ENCODE measurements at places on chromosomes 4 and X.

DNA sequence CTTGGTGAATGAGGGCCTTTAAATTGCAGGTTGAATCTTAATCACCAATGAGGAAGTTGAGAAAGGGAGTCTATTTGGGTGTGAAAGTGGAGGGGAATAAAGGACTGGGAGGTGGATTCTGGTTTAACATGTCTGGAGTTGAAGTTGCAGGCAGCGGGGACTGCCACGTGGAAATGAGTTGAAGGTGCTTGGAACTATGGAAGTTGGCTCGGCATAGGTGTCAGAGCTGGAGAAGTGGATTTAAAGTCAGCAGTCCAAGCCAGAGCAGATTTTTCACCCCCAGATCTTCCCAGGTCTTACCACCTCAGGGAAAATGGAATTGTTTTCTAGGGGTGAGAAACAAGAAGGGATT lies 44.9 kb downstream of the TIGD4 start:
- DNase-seq = no peak

- no peak for DNase-seq
These were observed 48.8 kb downstream of the C4orf33 start for GRCh38 chr4:129144755-129145206.

DNA sequence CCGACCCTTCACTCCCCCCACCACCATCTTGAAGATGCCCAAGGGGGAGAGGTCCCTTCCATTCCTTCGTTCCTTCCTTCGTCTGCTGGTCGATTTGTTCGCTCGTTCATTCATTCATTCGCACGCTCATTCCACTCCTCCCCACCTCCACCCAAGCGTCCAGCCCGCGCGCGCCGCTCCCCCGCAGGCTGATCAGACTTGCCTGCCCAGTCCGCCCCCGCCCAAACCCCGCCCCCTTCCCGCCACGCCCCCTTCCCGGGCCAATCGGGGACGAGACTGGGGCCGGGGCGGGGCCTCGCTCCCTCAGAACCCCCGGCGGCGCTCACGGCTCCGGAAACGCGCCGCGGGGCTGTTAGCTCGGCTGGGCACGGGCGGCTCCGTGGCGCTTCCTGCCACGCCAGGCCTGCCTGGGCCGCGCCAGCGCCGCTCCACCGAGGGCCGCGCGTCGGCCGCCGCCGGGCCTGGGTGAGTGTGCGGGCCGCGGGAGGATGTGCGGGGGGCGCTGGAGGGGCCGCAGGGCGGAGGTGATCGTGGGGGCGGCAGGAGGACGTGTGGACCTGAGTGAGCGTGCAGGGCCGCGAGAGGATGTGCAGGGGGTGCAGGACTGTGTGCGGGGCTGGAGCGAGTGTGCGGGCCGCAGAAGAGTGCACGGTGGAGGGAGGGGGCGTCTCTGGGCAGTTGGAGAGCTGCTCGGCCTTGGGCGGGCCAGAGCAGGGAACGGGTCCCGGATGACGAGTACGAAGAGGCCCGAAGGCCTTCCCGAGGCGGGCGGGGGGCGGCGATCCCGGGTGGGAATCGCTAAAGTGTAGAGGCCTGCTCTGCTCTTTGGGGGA lies at the start of gene ZNF275:
TSS of gene ZNF275 (plus strand) at position 333 of the 833 bp plus-strand sequence. CDS start 2,527 bp downstream, outside the sequence.
- peak; percentile 83 for DNase-seq

DNA sequence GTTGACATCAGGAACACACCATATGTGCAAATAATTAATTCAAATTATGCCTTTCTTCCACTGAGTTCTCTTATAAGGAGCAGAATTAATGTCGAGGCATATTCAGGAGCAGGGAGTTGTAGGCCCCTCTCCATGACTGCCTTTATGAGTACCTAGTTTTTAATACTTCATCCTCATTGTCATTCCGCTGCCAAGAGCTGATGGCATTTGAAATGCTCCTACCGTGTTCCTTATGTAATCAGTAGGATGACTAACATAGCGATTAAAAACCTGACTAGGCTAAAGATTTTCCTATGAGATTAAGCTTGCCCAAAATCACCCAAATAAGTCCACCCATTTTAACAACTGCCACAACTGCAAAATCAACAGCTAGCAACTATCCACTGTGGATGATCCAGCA lies 220.6 kb downstream of the DHX15 start:
- no peak for DNase-seq

DNA sequence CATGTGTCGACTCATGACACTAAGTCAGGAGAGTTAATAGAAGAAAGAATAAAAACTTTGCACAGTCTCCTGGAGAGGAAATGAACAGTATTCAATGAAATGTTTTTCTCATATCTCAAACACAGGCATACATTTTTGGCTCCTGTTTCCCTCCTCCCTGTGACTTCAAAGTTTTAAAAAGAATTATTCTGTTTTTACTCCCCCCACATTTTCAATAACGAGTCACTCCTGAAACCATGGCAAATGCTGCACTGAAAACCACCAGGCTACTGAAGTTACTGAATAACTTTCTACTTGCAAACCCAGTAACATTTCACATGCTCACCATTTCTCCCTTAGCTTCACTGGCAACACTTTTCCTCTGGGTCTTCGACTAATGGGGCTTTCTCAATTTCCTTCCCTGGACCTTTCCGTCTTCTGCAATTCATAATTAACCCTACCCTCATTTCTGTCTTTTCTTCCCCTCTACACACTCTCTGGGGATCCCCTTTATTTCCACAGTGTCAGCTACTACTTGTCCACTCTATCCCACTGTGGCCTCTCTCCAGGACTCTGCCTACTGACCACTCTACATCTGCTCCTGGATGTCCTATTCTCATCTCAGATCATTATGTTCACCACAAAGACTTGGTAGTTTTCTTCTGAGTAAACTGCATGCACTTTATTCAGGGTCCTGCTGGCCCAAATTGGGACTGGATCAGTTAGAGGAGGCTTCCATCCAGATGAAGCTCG lies 225.8 kb upstream of the ETNPPL start:
- DNase-seq = no peak

DNA sequence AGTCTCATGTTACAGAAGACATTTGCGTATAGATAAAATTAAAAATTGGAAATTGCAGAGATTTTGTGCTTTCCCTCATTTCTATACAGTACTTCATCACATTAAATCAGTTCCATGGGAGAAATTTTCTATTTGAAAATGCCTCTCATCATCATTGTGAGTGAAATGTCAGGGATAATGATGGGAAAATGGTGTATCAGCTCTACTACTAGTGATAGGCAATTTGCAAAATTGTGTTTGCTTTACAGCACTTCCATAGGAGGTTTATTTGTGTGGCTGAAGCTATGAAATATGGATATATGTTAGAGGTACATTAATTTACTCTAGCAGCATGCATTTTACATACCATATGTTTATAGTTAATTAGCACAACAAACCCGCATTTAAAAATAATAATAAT lies 21.0 kb upstream of the ANAPC4 start:
- no peak for DNase-seq

DNA sequence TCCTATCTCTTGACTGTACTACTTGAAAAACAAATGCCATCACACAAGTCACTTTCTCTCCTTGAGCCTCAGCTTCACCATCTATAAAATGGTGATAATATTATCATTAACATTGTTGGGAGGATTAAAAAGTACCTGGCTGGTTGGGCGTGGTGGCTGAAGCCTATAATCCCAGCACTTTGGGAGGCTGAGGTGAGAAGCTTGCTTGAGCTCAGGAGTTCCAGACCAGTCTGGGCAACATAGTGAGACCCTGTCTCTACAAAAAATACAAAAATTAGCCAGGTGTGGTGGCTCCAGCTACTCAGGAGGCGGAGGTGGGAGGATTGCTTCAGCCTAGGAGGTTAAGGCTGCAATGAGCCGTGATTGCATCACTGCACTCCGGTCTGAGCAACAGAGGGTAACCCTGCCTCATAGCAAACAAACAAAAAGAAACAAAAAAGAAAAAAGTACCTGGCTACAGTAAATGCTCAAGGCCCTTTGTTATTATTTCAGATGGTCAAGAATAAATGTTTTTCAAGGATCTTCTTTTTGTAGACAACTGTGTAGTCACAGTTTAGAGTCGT lies 120.3 kb downstream of the CHRNA9 start:
- no peak for DNase-seq

DNA sequence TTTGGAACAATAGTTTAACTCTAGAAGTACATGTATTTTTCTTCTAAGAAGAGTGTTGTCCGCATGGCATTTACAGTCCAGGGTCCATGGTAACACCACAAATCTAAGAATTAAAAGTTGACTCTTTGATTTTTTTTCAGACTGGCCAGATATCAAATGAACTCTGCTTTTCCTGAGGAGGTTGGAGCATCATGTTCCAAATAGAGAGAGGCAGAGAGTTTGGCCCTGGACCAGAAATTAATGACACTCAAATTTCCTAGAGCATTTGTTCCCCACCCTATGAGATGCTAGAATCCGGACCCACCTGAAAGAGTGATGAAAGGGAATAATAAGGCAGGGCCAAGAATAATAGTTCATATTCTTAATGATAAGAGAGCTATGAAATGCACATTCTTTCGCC lies 47.0 kb upstream of the NAP1L5 start:
- no peak for DNase-seq

GRCh38 chr4:23931489-23931830 lies 41.6 kb upstream of the PPARGC1A start:
- DNase-seq = peak; percentile 15

DNA sequence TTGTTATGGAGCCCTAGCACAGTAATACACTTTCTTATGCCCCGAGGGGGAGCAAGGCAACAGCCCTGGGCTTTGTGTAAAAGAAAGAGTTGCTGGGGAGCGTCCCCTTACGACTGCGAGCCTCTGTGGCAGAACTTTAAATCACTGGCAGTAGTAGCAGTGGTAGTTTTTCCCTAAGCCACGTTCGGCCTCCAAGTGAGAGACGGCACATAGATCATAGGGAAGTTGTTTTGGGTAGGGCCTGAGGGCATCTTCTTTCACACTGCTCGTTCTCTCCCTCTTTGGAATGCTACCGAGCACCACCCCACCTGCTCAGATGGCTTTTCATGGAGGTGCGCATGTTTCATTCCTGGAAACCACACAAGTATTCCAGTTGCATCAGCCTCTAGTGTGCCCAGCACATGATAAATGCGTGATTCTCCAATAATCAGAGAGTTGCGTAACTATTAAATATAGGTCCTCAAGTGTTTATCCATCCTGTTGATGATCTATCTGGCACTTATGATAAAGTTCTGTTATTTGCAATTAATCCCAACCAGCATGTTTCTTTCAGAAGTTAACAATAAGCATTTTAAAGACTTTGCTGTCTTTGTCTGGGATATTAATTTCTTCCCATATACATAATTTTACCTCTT lies 7.0 kb upstream of the SYNPO2 start:
- no peak for DNase-seq

- DNase-seq = no peak
These were observed 853.8 kb downstream of the ADGRL3 start for GRCh38 chr4:62053974-62054373.

GRCh38 chr4:152590179-152591031 lies 54.5 kb upstream of the FBXW7 start:
- DNase-seq = peak; percentile 87

GRCh38 chr4:108043526-108043925 lies 53.8 kb downstream of the HADH start:
- DNase-seq = no peak

DNA sequence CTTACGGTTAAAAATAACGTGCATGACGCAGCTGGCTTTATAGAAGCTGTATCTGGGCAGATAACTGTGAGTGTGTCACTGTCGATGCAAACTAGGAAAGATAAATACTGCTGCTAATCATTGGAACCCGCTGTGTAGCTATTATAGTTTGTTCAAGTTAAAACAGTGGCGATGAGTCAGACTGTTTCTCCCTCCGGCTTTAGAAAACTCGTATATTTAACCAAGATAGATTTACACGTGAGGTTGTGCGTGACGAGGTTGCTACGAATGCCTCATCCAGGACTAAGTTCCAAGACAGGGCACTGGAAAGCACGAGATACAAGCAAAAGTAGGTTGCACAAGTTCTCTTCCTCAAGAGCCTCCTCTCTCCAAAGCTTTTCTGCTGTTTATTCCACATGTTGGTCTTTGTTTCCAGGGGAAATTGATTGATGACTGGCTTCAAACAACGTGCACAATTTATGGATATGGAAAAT lies 270.7 kb downstream of the FBXW7 start:
- DNase-seq = peak; percentile 95

GRCh38 chr4:183191630-183192029 lies 92.6 kb downstream of the WWC2 start:
- DNase-seq = no peak

DNA sequence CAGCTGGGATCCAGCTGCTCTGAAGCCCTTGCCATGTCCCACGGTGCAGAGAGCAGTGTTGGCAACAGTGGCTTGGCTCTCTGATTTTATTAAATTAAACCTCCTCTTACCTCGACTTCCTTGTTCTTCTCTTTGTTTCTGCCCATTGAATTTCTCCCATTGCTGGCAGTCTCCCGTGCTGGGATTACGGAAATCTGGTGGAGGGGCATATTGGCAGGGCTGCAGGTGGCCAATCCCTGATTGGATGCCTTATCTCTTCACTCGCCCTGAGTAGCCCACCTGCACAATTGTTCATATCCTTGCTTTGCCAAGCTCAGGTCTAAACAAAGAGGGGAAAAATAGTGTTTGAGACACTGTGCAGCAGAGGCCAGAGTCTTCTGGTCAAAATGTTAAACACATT lies 493.9 kb downstream of the TMA16 start:
- DNase-seq = no peak
